ENCODE measurements at places on chromosomes 4 and X.

DNA sequence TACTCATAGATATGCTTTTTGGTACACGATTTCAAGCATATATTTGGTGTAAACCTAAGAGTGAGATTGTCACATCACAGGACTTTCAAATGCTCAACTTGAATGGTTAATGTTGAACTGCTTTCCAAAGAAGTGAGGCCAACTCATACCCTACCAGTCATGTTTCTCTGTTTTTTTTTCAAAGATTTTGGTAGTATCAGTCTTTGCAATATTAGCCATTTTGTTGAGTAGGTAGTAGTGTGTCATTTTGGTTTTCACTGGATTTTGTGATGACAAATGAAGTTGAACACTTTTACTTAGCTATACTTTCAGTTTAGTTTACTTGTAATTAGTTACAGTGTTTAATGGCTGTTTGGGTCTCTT lies 12.5 kb upstream of the HS3ST1 start:
- DNase-seq: no peak

DNA sequence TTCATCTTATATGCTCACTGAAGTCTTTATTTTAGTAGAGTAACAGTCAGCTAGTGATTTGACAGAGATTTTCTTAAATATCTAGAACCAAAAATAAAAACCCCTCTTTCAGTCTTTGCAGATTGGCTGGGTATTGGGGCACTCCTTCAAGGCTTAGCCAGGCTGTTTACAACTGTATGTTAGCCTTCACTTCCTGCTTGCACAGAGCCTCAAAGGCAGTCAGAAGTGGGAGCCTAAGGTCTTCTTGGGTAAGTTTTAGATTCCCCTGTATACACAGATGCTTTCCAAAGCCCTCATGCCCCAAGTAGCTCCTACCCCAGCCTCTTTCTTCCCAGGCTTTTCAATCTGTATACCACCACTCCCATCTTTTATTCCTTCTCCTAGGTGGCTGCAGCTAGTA lies 136.1 kb upstream of the STIM2 start:
- no peak for DNase-seq

GRCh38 chr4:17195461-17196275 lies 297.2 kb upstream of the LDB2 start:
- no peak for DNase-seq

DNA sequence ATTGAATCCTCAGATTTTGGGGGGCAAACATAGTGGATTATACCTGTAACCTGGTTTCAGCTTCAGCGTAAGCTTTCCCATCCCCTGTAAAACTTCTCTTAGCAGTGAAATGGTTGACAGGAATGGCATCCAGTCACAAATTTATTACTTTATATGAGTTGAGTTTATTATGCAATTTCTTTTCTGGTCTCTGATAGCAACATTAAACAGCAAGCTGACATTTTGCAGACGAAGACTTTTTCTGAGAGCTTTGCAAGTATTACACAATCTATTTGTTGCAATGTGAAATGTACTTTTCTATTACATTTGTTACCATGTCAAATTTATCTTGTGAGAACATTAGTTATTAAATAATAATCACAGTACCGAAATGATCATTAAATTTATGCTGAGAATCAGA lies 60.6 kb downstream of the GSPT2 start:
- DNase-seq: no peak

GRCh38 chr4:186029571-186030398 lies 39.2 kb upstream of the TLR3 start:
- peak; percentile 97 for DNase-seq

DNA sequence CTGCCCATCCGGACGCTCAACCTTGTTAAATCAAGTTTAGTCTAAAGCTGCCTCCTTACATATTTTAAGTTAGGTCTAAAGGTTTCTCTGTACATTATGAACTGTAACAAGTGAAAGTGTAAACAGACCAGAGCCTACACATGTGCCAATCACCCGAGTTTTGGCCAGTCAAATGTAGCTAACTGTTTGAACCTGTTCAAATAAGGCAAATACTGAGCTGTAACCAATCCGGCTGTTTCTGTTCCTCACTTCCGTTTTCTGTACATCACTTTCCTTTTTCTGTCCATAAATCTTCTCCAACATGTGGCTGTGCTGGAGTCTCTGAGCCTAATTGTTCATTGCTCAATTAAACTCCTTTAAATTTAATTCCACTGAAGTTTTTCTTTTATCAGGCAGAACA lies 113.3 kb upstream of the SHISA3 start:
- no peak for DNase-seq

GRCh38 chr4:139861471-139861870 lies 195.9 kb downstream of the MGST2 start:
- peak; percentile 45 for DNase-seq

- DNase-seq: no peak
These were observed 80.6 kb upstream of the CD99 start for GRCh38 chrX:2610246-2611170.

DNA sequence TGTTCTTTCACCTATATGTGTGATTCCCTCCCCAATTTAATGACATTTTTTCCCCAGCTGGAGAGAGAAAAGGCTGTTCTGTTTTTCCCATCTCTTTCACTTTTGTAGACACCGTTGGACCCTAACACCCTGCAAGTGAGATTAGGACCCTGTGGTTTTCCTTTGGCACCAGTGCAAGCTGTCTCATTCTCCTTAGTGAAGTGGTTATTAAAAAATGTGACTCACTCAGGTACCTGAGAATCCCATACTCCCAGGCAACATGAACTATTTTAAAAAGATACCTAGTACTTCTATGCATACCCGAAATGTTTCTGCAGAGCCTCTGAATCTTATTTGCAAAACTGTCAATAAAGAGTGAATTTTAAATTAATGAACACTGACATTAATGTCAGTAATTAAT lies 175.7 kb upstream of the TBC1D9 start:
- no peak for DNase-seq

DNA sequence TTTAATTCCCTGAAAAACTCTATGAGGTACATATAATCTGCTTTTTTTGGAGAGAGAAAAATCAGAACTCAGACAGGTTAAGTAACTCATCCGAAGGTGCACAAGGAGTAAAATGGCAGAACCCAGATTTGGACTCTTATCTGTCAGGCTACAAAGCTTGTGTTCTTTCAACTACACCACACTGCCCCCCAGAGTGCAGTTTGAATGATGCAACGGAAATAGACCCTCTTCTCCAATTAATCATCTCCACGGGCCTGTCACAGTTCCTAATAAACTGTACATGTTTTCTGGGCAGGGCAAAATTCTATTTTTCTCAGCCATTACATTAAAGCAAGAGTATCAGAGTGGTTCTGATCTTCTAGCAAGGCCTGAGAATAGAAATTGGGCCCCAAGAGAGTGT lies 35.3 kb upstream of the DCX start:
- DNase-seq: peak; percentile 70

DNA sequence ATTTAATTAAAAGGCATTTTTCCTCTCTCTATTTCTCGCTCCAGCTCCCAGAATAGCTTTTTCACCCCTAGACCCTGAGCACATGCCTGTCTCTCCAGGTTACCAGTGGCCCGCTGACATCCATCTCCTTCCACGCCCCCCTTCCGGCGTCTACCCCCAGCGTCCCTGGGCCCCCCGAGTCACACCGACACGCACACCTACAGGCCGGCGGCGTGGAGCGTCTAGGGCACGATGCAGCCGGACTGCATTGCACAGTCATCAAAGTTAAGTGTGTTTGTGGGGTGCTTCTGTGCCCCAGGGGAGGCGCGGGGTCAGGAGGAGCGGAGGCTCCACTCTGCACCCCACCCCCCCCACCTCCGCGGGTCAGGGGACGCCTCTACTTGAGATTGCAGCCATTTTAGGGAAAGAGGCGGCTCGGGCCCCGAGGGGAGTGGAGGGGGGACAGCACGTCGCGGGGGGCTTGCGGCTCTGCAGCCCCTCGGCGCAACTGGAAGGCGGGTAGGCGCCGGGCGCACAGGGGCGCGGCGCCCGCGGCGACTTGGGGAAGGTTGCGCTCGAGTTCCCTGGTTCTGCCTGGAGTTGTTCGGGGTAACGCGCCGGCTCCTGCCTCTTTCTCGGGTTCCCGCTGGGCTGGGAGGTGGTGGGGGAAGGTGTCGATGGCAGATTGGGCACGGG lies 112.7 kb downstream of the DHX15 start:
- DNase-seq: no peak

DNA sequence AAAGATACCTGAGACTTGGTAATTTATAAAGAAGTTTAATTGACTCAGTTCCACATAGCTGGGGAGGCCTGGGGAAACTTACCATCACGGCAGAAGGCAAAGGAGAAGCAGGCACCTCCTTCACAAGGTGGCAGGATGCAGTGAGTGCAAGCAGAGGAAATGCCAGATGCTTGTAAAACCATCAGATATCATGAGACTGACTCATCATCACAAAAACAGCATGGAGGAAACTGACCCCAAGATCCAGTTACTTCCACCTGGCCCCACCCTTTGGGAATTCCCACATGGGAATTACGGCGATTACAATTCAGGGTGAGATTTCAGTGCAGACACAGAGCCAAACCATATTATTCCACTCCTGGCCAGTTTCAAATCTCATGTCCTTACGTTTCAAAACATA lies 514.7 kb upstream of the SPANXN1 start:
- DNase-seq: no peak

DNA sequence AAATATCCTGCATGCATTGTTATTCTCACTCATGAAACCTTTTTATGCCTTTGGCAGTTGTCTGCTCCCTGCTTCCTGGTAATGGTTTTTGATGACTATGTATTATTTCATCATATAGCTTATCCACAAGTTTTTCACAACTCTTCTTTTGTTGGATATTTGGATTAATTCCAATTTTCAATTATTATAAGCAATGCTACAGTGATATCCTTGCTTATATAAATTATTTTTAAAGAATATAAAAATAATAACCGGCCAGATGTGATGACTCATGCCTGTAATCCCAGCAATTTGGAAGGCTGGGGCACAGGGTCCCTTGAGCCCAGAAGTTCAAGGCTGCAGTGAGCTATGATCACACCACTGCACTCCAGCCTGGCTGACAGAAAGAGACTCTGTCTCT lies 47.0 kb downstream of the ASIC5 start:
- no peak for DNase-seq

DNA sequence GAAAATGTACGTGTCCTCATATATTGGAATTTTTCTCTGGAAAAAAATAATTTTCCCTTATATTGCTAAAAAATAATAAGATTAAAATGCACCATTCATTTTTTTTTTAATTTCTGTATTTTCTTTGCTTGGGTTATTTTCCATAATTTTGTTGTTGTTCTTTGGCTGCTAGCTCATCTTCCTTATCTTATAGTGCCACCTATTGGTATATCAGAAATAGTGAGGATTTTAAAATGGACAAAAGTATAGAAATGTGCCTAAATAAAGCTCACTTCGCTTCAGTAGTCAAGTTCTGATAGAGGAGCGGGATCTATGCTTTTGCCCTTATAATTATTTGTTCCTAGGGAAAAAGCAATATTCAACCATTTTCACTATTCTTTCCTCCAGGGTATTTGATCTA lies 134.8 kb downstream of the NAP1L3 start:
- peak; percentile 1 for DNase-seq

DNA sequence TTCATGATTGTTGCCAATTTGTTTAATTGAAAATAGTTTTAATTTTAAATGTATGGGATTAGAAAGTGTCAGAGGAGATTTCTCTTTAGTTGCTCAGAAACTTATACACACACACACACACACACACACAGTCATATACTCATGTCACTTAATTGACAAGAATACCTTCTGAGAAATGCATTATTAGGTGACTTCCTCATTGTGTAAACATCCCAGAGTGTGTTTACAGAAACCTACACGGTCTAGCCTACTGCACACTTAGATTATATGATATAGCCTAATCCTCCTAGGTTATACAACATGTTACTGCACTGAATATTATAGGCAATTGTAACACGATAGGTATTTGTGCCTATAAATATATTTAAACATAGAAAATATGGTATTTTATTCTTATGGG lies 1327.4 kb downstream of the FSTL5 start:
- DNase-seq: no peak

DNA sequence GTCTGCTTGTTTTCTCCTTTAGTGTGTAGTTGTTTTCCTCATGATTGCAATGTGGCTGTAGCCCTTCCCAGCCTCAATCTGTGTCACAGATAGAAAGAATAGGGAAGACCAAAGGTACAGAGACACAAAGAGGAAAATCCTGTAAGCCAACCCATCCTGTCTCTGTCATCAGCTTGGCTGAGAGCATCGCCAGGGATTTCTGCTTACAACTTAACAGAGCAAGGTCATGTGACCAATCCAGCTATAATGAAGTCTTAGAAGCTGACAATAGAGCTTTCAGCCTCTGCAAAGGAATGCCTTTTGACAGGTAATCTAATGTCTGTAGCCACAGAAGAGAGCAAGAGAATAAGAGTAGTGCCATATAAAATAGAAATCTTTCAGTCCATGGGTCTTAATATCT lies 1598.0 kb upstream of the AGA start:
- DNase-seq: no peak

DNA sequence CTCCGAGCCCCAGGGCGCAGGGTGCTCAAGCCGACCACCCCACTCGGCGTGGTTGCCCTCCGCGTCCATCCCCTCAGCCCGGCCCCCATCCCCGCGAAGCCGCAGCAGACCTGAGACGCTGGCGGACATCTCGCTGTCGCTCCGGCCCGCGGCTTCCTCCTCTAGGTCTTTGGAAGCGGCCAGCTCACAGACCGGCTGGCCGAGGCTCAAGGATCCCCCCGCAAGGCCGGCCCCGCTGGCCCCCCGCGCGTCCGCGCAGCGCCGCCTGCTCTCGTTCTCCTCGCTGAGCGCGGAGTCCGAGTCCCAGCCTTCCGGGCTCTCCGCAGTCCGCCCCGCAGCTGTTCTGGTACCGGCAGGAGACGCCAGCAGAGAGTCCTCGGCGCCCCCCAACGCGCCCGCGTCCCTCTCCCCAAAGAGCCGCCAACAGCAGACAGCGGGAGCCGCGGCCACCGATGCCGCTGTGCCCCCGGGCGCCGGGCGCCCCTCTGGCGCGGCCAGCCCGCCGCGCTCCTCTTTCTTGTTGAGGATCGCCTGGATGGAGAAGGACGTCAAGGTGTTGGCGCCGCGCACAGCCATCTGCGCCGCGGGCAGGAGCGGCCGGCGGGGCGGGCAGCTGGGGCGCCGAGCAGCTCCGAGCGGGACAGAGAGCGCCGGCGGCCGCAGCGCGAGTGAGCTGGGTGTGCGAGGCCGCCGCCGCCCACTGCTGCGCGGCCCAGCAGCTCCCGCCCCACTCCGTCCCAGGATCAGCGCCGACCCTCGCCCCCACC lies at the start of gene NKX3-2:
Gene NKX3-2, minus strand, starts transcription at position 670 of the 767 bp plus-strand sequence. Its CDS starts 94 bp downstream, at position 576.
- peak; percentile 42 for DNase-seq

GRCh38 chr4:2368746-2369437 lies 49.6 kb downstream of the ZFYVE28 start:
- DNase-seq: no peak

DNA sequence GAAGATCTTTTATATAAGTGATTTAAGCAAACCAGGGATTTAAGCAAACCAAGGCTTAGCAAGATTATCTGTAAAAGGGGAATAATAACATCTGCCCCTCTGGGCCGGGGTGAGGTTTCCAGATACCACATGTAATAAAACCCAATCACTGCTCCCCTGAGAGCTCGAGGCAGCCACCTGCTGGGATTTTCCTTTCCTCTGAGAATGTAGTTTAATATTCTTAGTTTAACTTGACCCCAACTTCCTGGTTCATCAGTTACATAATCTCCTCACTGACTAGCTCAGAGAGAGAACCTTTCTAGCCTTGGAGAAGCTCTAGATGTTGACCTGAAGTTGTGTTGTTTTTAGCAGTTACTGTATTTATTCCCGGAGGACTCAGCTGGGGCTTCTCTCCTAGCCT lies 322.4 kb downstream of the ARHGAP10 start:
- peak; percentile 63 for DNase-seq

Measured in NCI-H1092 treated with DMSO at 0.1 percent for 48 hours (cell line).